RPMI8226 (cell line): ENCODE measurements at places on chromosomes 6 and 20.

DNA sequence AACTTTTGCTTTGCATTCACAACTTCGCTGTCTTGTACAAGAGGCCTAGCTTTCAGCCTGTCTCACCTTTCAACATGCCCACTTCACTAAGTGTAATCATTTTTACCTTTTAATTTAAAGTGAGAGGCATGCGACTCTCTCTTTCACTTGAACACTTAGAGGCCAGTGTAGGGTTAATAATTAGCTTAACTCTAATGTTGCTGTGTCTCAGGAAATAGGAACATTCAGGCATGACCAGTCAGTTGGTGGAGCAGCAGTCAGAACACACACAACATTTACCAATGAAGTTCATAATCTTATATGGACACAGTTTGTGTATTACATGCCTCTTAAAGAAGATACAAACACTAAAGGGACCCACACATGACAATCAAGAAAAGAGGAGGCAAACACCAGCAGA, 47.6 kb downstream of the HTR1B start:
- no peak for DNase-seq

- no peak for DNase-seq
Measured at GRCh38 chr6:124964764-124965105, 2.5 kb downstream of the RNF217 start.

DNA sequence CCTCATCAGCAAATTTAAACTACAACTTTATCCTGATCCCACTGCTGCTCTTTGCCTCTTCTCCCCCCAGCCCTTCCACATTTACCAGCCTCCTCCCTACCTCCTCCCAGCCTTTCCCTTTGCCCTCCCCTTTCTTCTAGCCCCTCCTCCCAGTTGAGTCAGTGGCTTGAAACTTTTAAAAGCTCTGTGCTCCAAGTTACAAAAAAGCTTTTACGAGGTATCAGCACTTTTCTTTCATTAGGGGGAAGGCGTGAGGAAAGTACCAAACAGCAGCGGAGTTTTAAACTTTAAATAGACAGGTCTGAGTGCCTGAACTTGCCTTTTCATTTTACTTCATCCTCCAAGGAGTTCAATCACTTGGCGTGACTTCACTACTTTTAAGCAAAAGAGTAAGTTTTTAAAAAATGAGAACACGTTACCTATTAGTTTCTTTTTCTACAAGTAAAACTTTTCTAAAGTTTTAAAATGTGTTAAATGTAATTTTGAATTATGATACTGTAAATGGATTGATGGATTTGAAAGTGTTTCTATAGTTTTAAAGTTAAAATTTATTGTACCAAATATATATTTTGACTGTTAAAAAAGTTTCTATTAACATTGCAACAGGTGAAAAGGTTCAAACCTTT, at the start of gene GJA1:
GJA1 (plus strand) TSS at position 203 of the 626 bp plus-strand sequence. CDS start 11,202 bp downstream, outside the sequence.
- DNase-seq, result peak; percentile 15

GRCh38 chr20:20603339-20603990, 109.0 kb downstream of the RALGAPA2 start:
- no peak for DNase-seq

DNA sequence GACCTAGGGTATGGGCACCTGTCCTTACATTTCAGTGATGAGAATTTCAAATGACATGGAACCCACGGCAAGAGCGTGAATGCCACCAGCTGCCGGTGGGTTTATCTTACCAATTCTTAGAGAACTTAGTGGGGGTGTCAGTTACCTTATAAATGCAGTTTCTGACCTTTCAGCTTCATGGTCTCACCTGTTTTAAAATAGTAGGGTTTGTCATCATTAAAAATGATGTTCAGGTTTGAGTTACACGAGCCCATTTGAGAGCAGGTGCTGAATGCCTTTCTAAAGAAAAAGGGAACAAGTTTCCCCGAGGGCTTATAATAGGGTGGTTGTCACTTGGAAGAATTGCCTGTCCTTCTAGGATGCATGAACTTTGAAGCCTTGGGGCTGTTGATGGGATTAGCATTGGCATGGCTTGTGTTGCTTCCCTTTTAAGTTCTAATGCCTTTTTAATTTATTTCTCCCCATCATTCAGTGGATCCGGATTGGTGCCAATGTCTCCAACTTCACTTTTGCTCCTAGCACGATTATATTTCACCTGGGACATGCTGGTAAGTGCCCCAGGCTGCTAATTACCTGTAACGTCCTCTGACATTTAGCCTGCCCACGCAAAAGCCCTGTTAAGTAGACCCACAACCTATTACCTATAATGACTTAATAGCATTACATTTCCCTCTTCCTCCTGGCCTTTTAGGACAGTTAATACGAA, 27.9 kb downstream of the GHRH start:
- no peak for DNase-seq

- DNase-seq, result peak; percentile 9
Measured at GRCh38 chr6:113825781-113826180, 31.4 kb upstream of the MARCKS start.

- no peak for DNase-seq
Measured at GRCh38 chr6:137964876-137965275, 97.8 kb downstream of the TNFAIP3 start.

- DNase-seq, result no peak
Measured at GRCh38 chr20:10508060-10508459, 73.0 kb downstream of the SLX4IP start.

DNA sequence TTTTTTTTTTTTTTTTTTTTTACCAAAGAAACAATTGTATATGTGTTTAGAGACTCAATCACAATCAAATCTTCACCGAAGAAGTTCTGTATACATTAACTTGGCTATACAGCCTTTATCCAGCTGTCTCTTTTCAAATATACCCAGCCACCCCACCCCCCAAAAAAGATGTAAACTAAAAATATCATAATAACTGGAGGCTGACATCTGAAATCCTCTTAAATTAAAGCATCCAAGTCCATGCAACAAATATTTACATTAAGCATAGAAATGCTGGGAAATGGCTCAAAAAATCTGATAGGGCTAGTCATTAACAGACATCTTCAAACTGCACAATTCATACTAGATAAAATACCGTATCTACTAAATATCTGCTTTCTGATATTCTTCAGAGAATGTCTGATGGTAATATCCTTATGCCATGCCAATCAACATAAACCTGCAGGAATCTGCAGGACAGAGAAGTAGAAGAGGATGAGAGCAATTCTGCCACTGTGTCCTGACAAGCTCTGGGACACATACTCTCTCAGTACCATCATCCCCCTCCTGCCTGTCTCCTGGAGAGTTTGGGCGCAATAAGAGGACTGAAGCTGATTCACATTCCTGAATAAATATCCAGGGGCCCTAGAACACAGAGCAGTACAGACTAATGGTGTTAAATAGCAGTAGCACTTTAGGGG, 152.4 kb downstream of the KIF6 start:
- DNase-seq, result no peak

DNA sequence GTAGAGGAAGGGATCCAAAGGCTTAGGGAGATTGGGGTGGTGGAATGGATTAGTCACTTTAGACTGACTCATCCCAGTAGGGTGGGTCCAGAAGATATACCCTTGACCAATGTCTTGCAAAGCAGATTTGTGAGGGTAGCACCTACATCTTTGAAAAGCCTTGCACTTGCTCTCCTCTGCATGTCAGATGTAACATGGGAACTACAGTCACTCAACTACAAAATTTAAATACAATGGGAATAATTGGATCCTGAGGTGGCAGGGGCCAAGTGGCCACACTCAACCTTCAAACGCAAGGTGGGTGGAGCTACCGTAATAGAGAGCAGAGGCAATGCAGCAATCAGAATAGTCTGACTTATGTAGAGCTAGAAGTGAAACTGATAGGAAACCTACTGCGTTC, 71.2 kb downstream of the ME1 start:
- DNase-seq, result no peak
